ENCODE measurements at places on chromosomes 11 and 22. TPM values are rescaled to one million over a fixed set of nuclear protein-coding genes. Genes with fewer than 3 reads are reported as not detected.

The MCHR1 gene
- not detected for total RNA-seq

- no peak for DNase-seq
Observed at GRCh38 chr22:30439836-30440235, 14.3 kb downstream of the MTFP1 start.

DNA sequence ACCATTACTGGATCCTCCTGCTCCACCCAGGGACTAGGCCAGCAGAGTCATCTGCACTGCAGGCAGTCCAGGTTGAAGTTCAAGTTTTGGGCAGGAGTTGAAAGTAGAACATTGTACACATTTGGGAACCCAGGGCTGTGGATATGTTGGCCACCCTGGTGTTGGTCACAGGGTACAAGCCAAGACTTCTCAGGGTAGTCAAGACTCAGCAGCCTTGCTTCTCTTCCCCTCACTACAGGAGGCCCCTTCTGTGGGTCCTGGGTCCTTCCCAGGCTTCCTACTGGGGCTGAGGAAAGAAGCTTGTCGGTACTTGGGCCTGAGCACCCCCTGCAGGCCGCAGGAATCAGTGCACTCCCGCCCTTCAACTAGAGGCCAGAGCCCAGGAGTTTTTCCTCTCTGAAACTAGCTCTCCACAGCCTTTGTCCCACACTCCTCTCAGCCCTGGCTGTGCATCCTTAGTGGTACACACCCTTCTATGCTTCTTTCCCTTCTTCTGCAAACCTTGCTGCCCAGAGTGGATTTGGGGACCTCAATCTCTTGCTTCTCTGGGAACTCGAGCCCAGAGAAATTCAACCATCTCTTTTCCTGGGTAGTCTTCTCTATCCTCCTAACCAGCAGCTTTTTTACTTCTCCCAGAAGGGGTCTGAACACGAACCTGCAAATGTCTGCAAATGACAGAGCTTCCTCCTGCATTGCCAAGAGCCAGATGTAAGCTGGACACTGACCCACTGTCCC is 2.6 kb upstream of the HPX start:
- peak; percentile 67 for DNase-seq

DNA sequence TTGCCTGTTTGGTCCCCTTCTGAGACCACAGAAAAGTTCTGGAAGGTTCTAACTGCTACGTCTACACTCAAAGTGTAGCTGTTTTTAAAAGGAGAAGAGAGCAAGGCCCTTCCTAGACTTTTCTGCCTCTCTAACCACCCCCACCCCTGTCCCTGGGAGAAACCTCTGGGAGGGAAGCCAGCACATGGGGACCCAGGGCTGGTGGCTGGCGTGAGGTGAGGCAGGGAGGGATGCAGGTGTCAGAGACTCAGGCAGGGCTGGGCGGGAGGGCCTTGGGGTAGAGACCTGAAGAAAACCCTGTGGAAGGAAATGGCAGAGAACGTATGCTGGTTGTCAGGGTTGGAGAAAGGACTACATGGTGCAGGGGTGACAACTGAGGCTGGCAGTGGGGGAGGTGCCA is 26.7 kb downstream of the ARRB1 start:
- no peak for DNase-seq

DNA sequence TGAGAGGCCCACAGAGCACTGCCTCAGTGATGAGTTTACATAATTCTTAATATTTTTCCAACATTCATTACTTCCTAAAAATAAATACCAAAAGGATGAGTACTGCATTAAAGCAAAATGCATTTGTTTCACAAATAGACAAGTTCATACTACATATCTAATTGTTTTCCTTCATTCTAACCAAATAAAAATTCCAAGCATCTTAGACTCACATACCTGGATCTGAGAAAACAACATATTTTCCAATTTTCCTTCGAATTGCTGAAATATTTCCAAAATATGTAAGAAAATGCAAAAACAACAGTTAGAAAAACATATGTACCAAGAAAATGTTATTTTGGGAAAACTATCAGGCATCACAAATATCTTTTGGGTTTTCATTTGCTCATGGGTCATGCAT is 127.9 kb upstream of the CEP126 start:
- no peak for DNase-seq

The GGTLC2 gene
- total RNA-seq = not detected

The LMNTD2 gene
- total RNA-seq = 2.5 TPM

The ZNF215 gene
- total RNA-seq = 1.1 TPM

DNA sequence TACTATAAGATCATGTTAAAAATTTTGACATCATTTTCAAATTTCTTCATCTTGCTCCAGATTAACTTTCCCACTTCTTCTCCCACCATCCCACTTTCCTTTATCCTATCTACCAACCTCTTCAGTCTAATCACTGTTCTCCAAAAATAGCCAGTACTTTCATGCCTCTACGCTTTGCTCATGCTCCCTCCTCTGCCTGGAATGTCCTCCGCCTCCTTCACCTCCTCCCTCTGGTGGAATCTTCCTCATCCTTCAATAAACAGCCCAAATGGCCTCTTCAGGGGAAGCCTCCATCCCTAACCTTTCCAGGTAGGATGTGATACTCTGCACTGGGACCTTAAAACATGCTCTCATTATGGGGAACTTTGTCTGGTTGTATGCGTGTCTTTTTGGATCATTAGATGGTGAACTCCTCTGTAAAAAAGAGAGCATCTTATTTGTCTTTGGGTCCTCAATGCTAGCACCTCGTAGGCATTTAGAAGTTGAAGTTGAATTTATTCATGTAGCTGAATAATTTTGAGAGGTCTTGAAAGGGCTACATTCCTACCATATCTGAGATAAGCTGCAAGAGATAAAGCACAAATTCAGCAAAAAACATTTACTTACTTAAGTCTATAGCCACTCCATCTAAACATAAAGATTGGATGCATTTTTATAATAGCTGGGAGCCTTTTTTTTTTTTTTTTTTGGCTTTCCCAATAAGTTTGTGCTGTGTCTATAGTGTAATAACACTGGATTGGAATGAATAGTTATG is 8.0 kb upstream of the CSRP3 start:
- no peak for DNase-seq

The SCARF2 gene
- 1.7 TPM for total RNA-seq

- DNase-seq = no peak
Observed at GRCh38 chr11:68804786-68805185, 36.9 kb downstream of the CPT1A start.

- no peak for DNase-seq
Observed at GRCh38 chr11:86259730-86260129, 15.2 kb downstream of the EED start.

The UBQLN3 gene
- 0.17 TPM for total RNA-seq

The SLC25A45 gene
- total RNA-seq = 25.5 TPM

The NXPE2 gene
- not detected for total RNA-seq

DNA sequence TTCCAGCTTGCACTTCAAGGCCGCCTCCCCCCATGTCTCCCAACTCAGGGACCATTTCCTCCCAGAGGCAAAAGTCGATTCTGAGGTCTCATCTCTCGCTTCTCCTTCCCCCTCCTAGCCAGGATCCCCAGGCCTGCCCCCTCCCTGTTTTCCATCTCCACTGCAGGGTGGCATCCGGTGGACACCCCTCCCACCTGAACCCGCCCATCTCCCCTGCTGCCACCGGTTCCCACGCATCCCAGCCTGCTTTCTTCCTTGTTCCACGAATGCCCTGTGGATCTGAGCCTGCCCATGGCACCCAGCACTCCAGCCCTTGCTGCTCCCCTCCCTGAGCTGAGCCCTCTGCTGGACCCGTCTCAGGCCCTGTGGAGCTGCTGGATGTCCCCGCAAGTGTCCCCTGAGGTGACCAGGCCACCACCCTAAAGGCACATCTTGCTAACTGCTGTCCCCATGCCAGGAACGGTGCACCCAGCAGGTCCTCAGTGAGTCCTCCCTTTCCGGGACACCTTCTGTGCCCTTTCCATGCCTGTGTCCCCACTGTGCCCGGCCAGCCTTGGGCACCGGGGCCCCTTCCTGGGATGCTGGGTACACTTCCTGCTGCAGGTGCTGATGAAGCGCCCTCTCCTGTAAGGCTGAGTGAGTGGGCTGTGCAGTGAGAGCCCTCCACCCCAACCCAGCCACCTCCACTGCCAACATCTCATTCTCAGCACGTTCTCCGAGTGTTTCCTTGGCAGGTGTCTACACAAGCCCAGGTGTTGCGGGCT is 936 bp downstream of the IL17REL start:
- DNase-seq = no peak

The OR10D3 gene
- total RNA-seq = not detected

DNA sequence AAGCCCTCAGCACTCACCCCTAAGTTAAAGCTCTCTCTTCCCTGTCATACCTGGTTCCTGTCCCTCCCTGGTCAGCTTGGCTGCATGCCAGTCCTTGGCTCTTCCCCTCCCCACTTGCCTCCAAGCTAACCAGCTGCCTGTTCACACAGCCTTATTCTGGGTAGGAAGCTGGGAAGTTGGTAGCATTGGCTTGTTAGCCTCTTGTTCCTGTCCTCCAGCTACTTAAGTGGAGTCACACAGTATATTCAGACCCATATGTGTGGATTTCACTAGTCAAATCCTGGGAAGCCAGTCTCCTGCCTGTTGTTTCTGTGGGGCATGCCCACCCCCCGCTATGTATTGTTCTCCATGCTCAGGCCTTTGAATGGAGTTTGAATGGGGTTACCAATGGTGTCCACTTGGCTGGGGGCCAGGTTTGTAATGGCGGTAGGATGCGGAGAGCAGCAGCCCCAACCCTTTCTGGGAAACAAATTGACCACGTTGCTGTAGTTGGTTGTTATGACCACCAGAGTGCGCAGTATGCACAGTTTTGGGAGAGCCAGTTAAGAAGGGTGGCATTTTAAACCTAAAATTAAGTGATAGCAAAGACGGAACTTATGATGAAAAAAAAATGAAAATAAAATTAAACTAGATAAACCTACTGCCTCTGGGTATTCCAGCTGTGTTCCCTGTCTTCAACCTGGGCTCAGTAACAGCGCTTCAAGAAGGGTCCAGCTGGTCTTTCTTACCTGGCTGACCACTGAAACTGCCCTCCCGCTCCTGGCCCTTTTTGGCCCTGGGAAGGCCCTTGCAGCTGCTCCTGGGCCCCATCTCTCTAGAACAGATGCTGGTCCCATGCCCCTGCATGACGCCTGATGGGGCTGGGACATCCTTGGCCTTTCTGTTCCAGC is 10.7 kb upstream of the RPS3 start:
- DNase-seq = peak; percentile 64

GRCh38 chr11:59666969-59667368 is 1.9 kb downstream of the PATL1 start:
- no peak for DNase-seq

- DNase-seq = no peak
Observed at GRCh38 chr11:9802291-9802861, 138.5 kb downstream of the SWAP70 start.
